ENCODE measurements at places on chromosomes 1 and 21. TPM values are rescaled to one million over a fixed set of nuclear protein-coding genes. Genes with fewer than 3 reads are reported as not detected.

Gene SPRR2F
- not detected for total RNA-seq

DNA sequence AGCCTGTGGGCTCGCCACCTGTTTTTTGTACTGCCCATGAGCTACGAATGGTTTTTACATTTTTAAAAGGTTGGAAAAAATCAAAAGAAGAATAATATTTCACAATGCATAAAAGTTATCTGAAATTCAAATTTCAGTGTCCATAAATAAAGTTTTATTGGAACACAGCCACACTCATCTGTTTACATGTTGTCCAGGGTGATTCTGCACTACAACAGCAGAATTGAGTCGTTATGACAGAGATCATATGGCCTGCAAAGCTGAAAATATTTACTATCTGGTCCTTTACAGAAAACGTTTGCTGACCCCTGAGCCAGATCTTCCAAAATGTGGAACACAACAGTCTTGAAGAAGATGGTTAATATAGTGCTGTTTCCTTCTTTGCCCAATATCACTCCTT is 89.4 kb downstream of the TM2D1 start:
- no peak for DNase-seq

GRCh38 chr1:36415661-36416326 is 18.1 kb upstream of the LSM10 start:
- DNase-seq, result no peak

Gene MANEAL
- total RNA-seq, result 0.50 TPM

GRCh38 chr1:46405724-46406123 is 11.6 kb downstream of the FAAH start:
- no peak for DNase-seq

Gene GPR52
- total RNA-seq, result 0.66 TPM

GRCh38 chr1:20720631-20721091 is 2.9 kb upstream of the KIF17 start:
- no peak for DNase-seq

Gene PUM1
- 59.3 TPM for total RNA-seq

DNA sequence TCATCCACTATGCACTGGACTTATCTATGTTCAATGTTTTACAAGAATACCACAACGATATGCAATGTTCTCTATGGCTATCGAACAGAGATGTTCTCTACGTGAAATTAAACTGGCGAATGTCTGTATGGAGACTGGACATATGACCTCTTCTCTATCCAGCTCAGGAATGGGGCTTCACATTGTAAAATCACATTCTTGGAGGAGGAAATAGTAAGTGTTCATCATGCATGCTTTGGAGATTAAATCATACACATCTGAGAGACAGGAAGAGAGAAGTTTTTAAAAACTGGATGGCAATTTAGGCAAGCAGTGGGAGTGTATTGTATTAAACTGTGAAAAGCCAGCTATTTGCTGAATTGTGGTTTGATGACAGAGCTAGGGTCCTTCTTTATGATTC is 47.9 kb upstream of the RGL1 start:
- DNase-seq, result peak; percentile 53

- no peak for DNase-seq
These were observed 184.9 kb upstream of the ATP1B1 start for GRCh38 chr1:168921629-168922028.

Gene PLA2G2D
- not detected for total RNA-seq

Gene AMPD1
- not detected for total RNA-seq

- no peak for DNase-seq
These were observed 70.5 kb upstream of the PGD start for GRCh38 chr1:10328180-10328963.

Gene USH2A
- under 0.01 TPM for total RNA-seq

DNA sequence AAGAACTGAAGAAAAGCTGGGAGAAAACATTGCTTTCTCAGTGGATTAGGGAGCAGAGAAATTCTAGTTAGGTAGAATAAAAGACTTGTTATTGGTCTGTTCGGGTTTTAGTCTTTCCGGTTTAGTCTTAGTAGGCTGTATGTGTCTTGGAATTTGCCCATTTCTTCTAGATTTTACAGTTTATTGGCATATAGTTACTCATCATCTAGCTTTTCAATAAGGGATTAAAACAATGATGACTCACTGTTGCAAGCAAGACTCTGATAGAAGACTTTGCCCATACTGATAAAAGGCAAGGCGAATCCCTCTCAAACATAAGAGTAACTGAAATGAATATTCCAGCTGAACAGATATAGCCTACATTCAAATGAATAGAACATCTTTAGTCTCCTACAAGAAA is 62.3 kb downstream of the GPR137B start:
- no peak for DNase-seq

DNA sequence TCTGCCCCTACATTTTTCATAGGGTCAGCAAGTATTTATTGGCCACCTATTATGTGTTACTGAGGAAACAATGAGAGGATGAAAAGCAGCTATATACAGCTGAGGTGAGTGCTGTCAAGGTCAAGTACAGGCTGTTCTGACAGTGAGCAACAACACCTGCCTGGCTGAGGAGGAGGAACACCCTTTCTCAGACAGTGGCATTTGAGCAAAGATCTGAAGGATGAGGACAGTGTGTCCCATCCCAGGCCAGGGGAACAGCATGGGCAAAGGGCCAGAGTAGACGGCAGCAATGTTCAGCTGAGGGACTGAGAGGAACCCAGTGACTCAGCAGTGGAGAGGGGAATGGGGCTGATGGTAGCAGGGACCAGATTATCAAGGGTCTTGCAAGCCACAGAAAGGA is 101.0 kb downstream of the ELAVL4 start:
- no peak for DNase-seq

Gene PRR9
- not detected for total RNA-seq

Gene PROX1
- total RNA-seq, result under 0.01 TPM

DNA sequence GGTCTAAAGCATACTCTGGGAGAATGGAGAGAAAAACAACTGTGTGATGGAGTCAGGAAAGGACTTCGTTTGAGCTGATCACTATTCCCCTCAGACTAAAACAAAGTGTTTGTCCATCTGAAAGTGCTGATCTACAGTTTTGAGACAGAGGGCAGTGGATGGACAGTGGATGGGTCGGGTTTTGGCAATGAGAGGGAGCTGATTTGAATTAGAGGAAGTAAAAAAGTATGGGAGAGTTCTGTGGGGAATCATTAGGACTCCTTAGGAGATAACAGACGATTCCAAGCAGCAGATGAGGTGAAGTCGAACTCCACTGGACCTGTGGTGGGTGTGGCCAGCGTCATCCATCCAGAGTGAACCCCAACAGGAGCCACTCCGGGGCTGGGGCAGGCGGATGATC is 62.3 kb downstream of the PTGS2 start:
- no peak for DNase-seq

GRCh38 chr21:14086553-14086952 is 124.2 kb downstream of the LIPI start:
- no peak for DNase-seq

Gene BTBD8
- total RNA-seq, result 10.8 TPM
